Hypothalamus (tissue), 51 donors: ENCODE measurements at places on chromosomes 3 and 15.

- DNase-seq: no peak
Measured at GRCh38 chr3:159280386-159281191, 478.7 kb downstream of the MFSD1 start.

DNA sequence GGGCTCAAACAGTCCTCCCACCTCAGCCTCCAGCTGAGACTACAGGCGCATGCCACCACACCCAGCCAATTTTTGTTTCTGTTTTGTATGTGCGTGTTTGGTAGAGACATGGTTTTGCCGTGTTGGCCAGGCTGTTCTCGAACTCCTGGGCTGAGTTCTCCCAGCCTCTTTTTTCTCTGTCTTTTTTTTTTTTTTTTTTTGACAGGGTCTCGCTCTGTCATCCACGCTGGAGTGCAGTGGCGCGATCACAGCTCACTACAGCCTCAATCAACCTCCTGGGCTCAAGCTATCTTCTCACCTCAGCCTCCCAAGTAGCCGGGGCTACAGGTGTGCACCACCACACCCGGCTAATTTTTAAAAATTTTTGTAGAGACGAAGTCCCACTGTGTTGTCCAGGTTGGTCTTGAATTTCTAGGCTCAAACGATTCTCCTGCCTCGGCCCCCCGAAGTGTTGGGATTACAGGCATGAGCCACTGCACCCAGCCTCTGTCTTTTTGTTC, 867 bp upstream of the DCAF1 start:
- no peak for DNase-seq

DNA sequence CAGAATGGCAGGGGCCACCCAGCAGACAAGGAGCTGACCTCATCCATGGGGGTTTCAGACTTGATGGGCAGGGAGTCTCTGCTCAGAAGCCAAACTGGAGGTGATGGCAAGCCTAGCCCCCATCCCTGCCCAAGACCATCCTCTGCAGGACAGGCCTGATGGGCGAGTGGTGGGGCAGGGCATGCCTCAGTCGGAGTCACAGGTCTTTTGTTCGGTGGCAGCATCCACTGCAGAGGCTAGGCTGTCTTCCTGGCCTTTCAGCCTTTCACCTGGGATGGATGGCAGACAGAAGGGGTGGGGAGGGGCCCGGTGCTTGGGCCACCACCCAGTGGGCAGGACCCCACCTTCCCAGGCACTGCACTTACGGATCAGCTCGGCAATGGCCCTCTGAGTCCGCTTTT, 44.4 kb downstream of the PTH1R start:
- no peak for DNase-seq

DNA sequence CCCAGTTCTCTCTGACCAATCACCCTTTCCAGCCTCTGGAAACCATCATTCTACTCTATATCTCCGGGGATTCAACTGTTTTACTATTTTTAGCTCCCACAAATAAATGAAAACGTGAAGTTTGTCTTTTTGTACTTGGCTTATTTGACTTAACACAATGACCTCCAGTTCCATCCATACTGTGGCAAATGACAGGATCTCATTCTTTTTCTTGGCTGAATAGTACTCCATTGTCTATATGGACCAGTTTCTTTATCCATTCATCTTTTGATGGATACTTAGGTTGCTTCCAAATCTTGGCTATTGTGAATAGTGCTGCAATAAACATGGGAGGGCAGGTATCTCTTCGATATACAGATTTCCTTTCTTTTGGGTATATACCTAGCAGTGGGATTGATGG, 34.1 kb downstream of the NRROS start:
- DNase-seq: no peak

- no peak for DNase-seq
Measured at GRCh38 chr15:62027263-62027565, 33.0 kb downstream of the VPS13C start.
